Ecto neural progenitor cell (in vitro differentiated cells): ENCODE measurements at places on chromosomes 4 and X.

- no peak for DNase-seq
Observed at GRCh38 chr4:158492391-158492790, 29.3 kb upstream of the RXFP1 start.

- DNase-seq = no peak
Observed at GRCh38 chr4:2079006-2079405, 19.9 kb downstream of the NAT8L start.

- no peak for DNase-seq
Observed at GRCh38 chr4:93285346-93285745, 543.2 kb upstream of the ATOH1 start.

GRCh38 chr4:108861334-108861733 is 98.5 kb upstream of the ETNPPL start:
- no peak for DNase-seq

GRCh38 chr4:7970361-7970946 is 30.8 kb upstream of the AFAP1 start:
- no peak for DNase-seq

- no peak for DNase-seq
Observed at GRCh38 chr4:185950891-185951290, 118.1 kb upstream of the TLR3 start.

GRCh38 chrX:52577464-52578173 is 60.8 kb upstream of the XAGE1B start:
- no peak for DNase-seq

- no peak for DNase-seq
Observed at GRCh38 chr4:163264934-163265333, 67.5 kb downstream of the NPY1R start.

- DNase-seq = no peak
Observed at GRCh38 chr4:147340591-147341120, 140.2 kb upstream of the EDNRA start.

GRCh38 chr4:169376421-169376820 is 105.7 kb upstream of the SH3RF1 start:
- DNase-seq = no peak

DNA sequence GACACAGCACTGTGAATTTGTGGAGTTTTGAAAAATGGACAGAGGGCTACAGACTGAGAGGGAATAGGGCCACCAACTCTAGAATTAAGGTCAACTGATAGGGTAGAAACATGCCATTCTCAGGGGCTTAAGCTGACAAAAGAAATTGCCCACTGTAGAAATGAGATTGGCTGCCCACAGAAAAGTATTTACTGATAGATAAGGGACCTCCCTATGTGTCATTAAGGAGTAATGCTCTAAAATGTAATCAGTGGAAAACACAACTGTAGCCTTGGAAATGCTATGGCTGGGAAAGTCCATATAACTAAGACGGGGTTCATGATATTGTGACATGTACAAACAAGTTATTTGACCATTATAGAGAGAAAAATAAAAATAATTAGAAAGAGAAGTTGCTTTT is 4.6 kb downstream of the RTL9 start:
- no peak for DNase-seq

- no peak for DNase-seq
Observed at GRCh38 chr4:104728380-104729122, 233.9 kb upstream of the CXXC4 start.

GRCh38 chrX:20547611-20548051 is 280.9 kb upstream of the RPS6KA3 start:
- no peak for DNase-seq

DNA sequence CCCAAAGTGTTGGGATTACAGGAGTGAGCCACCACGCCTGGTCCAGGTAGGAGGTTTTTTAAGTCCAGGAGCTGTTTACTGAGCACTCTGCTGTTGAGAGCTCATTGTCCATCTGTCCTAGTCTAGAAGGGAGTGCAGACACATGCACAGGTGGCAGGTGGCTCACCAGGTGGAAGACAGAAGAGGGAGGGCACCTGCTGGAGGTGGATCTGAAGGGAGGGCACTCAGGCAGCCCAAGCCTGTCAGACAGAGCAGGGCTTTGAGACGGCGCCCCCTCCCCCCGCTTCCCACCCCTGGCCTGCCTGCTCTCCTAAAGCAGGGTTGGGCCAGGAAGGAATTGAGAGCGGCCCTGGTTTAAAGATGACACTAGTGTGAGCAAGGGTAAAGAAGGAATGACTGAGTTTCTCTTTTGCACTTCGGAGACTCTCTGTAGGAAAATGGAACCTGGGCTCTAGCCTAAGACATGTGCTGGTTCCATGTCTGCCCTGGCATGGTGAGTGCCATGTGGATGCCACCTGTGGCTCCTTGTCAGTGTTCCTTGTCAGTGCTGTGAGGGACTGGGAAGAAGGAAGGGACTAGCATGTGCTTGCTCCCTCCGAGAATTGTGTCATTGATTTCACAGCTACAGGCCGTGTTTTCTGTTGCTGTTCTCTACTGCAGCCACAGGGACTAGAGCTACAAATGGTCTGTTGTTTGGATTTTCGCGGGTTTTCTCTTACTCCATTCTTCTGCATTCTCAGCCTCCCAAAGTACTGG is 108.6 kb downstream of the TNIP2 start:
- no peak for DNase-seq

- peak; percentile 83 for DNase-seq
Observed at GRCh38 chrX:33434256-33435092, 223.1 kb upstream of the DMD start.

DNA sequence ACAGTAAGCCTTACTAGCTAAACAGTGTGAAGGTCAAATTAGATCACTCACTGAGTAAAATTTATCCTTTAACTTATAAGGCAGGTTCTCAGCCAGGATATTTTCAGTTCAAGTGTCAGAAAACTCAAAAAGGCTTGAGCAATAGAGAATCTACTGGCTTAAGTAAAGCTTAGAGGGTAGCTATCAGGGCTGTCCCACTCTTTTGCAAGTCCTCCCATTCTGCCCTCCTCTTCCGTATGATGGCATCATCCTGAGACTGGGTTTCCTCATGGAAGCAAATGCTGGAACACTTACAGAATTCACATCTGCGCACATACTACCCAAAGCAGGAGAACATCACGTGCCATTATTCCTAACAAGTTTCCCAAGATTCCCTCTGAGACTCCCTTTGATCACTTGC is 55.0 kb downstream of the FBXL5 start:
- no peak for DNase-seq

GRCh38 chr4:159598602-159599001 is 495.7 kb downstream of the RAPGEF2 start:
- no peak for DNase-seq

GRCh38 chrX:106581856-106582255 is 29.9 kb upstream of the RADX start:
- DNase-seq = no peak

GRCh38 chrX:24692305-24692704 is 1.4 kb upstream of the POLA1 start:
- peak; percentile 63 for DNase-seq

- no peak for DNase-seq
Observed at GRCh38 chr4:79209822-79210635, 115.8 kb downstream of the NAA11 start.

DNA sequence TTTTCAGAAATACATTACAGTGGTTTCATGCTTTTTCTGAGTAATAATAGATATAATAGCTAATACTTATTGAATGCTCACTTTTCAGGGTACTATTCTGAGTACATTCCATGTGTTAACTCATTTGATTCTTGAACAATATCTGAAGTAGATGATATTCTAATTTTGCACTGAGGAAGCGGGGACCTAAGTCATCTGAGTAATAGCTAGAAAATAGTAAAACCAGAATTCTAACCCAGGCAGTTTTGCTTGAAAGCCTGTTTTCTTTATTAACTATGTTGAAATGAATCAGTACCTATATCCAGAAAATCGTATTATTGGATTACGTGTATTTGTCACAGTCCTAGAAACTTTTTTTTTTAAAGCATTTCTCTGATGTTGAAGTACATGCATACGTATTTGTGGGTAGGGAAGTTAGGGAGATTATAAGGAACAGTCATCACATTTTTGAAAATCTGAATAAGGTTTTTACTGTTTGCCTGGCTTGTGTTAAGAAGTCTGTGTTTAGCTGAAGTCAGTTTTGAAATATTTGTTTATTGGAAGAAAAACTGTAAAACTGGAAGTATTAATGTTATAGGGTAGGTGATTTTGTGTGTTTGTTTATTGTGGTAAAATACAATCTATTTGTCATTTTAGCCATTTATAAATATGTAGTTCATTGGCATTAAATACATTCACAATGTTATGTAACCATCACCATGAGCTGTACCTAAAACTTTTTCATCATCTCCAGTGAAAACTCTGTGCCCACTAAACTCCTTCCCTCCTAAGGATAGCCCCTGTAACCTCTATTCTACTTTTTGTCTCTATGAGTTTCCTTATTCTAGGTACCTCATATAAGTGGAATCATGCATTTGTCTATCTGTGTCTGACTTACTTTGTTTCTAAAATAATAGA is 55.3 kb downstream of the FIP1L1 start:
- DNase-seq = no peak

DNA sequence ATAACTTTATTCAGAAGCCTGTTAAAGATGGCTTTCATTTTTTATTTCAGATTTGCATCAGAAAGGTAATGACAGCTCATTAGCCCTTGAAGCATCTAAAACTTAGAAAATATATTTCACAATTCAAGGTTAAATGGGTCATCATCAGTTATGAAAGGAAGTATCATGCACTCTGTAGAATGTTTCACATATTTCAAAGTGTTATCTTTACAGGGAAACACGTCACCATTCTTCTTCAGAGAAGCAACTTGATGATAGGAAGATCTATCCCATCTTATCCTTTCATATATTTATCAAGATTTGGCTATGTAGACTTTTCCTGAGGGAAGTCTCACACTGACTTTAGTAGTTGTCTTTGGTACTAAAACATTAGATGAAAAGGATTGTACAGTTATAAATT is 277.8 kb downstream of the TENM3 start:
- no peak for DNase-seq
